Stimulated activated CD8-positive, alpha-beta memory T cell treated with anti-CD3 and anti-CD28 coated beads, Interleukin-7, amount 100 ng/mL, for 4 hours (primary cell): ENCODE measurements at places on chromosomes 1 and 21.

- no peak for DNase-seq
These were observed 17.4 kb downstream of the ADARB1 start for GRCh38 chr21:45091550-45092322.

GRCh38 chr1:183349201-183349711, 68.9 kb downstream of the NMNAT2 start:
- DNase-seq: no peak

- DNase-seq: no peak
These were observed 12.6 kb downstream of the DFFB start for GRCh38 chr1:3869751-3870301.

- DNase-seq: no peak
These were observed 15.4 kb downstream of the KAZN start for GRCh38 chr1:14613926-14614325.

GRCh38 chr1:42081475-42081874, 71.7 kb upstream of the GUCA2B start:
- DNase-seq: no peak

DNA sequence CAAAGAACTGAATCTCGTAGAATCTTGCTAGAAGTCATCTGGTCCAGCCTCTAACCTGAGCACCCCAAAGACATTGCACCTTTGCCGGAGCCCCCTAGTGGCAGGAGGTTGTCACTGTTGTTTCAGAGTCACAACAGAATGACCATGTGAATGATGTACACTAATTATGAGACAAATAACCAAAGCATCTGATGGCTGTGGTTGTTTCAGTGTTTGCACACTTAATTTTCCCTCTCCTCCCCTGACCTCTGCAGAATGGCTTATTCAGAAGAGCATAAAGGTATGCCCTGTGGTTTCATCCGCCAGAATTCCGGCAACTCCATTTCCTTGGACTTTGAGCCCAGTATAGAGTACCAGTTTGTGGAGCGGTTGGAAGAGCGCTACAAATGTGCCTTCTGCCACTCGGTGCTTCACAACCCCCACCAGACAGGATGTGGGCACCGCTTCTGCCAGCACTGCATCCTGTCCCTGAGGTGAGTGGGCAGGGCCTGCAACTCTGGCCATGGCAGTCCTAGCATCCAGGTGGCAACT, 26.4 kb downstream of the TRAF5 start:
- peak; percentile 47 for DNase-seq

DNA sequence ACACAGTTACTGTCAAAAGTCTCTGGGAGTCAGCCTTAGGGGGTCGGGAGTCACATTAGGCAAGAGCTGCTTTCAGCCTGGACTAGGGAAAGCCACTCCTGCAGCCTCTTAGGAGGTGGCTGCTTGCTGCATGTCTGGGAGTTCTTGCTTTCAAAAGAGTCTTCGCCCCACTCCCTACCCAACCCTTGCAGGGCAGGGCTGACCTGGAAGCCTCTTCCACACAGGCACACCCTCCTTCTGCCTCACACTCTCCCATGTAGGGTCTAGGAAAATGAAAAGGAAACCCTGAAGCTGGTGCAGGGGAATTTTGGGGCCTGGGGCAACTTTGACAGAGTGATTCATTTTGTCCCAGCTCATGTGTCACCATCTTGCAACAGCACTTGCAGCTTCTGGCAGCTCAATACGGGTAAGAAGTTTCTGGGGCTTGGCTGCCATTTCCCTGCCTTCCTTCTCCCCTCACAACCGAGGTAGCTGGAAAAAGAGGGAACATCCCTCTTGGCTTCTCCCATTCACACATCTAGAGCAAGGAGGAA, 37.3 kb downstream of the KCND3 start:
- no peak for DNase-seq

DNA sequence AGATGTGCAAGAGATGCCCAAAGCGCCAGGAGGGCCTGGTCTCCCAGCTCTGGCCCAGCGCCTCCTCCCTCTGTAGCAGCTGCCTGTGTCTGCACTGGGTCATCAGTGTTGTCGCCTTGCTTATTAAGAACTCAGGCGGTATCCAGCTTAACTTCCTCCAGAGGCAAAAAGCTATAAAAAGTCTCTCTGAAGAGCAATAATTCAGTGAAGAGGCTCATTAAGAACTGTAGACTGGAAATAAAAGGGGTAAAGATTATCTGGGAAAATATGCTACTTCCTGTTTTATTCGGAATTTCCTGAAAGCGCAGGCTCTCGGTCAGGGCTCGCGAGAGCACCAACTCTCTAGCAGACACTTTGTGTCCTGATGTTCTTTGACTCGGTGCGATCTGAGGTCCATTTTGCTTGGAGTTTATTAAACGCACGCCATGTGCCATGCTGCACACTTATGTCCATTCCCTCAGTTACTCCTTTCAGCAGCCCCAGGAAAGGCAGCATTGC, 70.4 kb downstream of the MRPS6 start:
- DNase-seq: no peak

DNA sequence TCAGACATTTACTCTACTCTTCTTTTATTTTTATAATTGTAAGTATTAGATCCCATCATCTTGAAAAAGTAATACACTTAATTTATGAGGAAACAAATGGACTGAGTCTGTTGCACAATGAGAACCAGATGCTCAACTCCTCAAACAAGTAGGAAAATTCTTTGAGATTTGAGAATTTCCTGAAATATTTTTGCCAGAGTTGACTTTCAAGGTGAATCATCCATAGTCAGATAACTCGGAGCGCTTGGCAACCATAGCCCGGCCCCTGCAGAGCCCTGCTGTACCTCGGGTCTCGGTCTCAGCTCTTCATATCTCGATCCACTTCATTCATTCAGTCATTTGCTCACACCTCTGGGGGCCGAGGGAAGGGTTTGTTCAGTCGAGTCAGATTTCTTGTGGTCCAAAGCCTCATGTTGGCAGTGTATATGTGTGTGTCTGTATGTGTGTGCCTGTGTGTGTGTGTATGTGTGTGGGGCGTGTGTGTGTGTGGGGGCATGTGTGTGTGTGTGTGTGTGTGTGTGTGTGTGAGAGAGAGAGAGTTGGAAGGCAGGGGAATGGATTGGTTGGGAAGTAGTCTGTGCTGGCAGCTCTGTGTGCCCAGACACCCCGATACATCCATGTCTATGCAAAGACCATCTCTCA, 18.1 kb upstream of the PCP4 start:
- DNase-seq: no peak

DNA sequence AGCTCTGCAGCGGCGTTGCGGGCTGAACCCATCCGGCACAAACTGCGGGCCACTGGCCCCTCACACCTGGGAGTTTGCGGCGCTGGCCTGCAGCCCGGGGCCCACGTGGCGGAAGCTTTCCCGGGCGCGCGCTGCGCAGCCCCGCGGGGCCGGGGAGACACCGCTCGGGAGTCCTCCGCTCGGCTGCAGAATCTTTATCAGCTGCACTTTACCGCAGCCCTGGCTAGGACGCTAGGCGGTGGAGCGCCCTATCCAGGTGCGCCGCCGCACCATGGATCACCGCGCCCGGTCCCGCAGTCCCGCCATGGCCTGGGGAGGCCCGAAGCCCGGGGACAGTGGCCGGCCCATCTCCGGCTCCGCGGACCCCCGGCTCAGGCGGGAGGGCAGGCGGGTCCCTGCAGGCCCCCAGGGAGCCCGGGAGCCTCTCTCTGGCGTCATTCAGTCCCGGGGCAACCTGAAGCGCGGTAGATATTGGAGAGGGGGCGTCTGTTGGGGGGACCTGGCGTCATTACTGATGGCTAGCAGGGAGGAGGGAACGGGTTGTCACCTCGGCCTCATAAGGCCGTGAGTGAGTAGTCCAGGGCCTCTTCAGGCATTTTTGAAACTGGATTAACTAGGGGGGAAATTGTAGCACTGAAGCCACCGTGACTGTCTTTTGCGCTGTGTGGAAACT, 5.7 kb upstream of the OLIG2 start:
- no peak for DNase-seq

DNA sequence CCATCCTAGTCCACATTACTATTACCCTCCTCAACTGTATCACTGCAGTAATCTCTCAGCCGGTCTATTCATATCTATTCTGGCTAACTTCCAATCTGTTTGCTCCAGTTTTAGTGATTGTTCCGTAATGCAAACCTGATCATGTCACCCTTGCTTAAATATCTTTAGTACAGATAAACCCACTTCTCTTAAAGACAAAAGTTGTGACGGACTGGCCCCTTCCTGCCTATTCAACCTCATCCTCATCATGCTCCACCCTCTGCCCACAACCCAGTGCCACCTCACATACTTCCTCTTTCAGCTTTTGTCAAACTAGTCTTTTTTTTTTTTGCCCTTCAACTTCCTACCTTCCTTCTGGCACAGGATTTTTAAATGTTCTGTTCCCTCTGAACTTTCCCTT, 2.8 kb upstream of the C1orf162 start:
- DNase-seq: peak; percentile 61

DNA sequence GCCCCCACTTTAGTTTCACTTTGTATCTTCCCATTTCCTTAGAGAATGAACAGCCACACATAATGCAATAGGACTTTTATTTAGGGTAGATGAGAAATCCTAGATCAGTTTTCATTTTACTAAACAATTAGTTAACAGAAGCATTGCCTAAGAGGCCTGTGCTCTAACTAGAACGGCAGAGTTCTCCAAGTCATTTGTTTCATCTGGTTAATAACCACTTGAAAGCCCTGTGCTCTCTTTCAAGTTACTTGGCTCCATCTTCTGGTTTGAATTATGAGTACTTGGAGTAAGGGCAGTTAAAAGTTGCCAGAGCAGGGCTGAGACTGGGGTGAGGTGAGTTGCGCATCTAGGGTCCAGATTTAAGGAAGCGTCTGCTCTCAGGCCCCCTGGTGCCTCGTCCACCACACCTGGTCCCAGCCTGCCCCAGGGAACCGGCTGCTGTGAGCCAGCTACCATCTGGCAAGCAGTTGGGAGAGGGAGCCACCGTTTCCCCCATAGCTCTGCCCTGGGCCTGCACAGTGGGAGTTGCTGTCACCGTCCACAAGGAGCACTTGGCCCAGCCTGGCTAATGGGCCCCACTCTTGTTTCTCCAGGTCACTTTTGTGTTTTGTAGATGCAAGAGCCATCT, 18.1 kb upstream of the SLC44A3 start:
- DNase-seq: no peak

DNA sequence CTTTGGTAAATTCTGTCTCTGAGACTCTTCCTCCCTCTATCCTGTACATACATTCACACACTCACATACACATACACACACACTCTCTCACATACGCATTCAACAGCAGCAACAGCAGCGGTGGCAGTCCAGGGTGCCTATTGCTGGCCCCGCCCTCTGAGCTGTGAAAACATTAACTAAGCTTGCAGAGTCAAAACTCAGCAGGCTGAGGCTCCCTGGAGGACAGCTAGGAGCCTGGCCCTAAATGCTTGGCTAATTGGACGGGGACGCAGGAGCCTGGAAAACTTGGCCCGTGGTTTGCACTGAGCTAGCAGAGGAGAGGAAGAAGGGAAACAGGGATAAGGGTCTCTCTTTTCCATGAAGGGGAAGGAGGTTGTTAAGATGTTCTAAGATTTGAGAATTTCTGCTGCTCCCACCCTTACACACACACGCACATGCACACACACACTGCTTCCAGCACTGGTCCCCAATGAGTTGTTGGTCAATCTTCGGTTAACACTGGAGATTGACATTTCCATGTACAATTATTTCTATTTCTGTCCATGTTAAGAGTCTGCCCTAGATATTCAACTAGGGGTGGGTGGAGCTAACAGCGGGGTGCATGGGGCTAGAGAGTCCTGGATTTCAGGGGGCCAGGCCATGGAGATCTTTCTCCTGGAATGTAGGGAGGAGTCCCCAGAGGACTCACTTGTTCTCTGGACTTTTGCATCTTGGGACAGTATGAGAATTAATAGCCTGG, 94.2 kb downstream of the PLXNA2 start:
- DNase-seq: no peak

GRCh38 chr1:119108988-119109387, 31.5 kb downstream of the WARS2 start:
- DNase-seq: no peak

DNA sequence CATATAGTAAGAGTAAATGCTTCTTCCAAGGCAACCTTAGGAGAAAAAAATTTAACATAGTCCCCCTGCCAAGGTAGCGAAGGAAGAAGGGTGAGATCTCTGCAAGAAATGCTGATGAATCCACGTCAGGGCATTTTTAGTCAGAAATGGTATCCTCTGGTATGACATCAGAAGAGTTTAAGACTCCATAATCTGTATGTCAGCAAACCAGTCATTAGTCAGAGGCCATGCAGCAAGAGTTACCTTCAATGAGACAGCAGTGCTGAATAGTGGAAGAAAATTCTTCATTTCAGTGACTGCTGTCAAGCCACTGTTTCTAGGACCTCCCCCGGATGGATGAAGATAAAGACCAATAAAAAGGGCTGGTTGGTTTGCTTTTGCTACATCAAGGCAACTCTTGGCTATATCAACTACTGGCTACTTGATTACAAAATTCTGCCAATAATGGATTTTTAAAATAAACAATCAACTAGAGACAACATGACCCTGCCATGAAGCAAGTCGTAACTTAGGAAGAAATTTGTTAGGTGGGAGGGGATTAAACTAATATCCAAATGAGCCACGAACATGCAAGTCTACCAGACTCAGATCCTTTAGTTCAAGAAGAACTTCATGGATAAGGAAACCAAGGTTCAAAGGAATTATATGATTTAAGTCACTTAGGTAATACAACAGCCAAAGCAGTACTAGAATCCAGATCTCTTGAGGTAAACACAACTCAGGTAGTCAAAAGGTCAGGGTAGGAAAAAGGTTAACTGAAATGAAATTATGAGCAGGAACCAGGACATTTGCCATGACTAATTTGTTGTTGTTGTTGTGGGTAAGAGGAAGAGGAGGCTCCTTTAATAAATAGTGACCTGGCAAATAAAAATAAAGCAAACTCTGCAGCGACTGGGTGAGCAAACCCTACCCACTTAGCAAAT, 25.6 kb upstream of the GUCA2A start:
- no peak for DNase-seq

DNA sequence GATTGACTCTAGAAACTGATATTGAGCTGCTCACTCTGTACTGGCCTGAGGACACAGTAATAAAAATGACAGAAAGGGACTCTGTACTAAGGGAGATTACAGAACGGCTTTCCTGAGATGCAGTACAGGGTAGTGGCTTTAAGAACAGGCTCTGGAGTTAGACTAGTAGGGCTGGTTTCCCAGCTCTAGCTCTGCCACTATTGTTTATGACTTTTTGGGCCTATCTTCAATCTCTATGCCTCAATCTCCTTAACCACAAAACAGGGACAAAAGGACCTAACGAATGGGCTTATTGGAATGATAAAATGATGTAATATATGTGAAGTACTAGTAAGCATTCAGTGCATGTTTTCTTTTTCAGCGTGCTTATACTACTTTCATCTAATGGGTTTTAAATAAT, 1.4 kb downstream of the DEPDC1 start:
- no peak for DNase-seq

- no peak for DNase-seq
These were observed 43.4 kb downstream of the IGSF5 start for GRCh38 chr21:39788383-39788782.

DNA sequence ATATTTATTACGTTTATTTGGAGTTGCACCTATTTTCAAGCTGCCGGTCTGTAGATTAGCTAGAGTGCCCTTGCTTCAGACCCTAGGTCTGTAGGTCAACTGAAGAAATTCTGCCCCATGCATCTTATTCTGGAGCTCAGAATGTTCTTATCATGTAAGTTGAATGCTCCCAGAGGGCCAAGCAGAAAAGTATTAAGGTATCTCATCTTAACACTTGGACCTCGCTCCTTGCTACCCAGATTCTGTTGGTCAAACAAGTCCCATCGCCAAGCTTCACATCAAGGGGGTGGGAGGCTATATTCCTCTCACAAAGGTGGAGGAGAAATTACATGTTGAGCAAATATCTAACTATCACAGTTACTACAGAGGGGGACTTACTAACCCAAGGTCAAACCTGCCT, 187.7 kb downstream of the C1orf94 start:
- DNase-seq: no peak
